Activated CD8-positive, alpha-beta memory T cell treated with anti-CD3 and anti-CD28 coated beads for 1 hour (primary cell): ENCODE measurements at places on chromosomes 11 and 22.

- no peak for DNase-seq
These were observed 53.6 kb downstream of the MPPED1 start for GRCh38 chr22:43465291-43466015.

DNA sequence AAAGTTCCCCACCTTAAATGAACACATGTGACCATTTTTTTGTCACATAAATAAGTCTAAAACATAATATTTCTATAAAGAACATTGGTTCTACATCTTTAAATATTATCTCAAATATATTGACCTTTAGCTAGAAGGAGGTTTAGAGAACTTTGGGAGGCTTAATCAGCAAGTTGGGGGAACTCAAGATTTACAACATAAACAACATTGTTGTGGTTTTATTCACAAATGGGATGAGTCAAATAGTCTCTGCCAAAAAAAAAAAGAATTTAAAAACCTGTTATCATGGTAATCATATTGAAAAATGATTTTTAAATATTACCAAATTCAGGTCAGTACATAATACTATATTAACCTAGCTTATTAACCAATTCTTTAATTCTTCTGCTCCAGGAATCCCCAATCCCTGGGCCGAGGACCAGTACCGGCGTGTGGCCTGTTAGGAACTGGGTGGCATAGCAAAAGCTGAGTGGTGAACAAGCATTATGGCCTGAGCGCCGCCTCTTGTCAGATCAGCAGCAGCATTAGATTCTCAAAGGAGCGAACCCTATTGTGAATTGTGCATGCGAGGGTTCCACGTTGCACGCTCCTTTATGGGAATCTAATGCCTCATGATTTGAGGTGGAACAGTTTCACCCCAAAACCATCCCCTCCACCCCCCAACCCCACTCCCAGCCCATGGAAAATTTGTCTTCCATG, 98.2 kb downstream of the RDX start:
- no peak for DNase-seq

DNA sequence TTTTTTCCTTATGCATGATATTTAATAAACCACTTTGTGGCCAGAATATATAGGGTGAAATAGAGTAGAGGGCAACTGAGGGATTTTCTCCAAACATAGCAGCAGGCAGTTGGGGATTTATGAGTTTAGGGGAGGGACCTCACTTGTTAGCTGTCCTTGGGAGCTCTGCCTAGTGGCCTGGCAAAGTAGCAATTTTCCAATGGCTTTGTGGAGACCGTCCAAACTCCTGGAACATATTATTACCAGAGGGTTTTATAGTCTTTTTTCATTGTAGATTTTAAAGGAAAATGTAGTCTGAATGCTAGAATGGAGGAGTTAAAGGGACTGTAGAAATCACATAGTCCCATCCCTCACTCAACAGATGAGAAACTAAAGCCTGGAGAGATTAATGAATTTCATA, 32.3 kb downstream of the AMOTL1 start:
- no peak for DNase-seq

DNA sequence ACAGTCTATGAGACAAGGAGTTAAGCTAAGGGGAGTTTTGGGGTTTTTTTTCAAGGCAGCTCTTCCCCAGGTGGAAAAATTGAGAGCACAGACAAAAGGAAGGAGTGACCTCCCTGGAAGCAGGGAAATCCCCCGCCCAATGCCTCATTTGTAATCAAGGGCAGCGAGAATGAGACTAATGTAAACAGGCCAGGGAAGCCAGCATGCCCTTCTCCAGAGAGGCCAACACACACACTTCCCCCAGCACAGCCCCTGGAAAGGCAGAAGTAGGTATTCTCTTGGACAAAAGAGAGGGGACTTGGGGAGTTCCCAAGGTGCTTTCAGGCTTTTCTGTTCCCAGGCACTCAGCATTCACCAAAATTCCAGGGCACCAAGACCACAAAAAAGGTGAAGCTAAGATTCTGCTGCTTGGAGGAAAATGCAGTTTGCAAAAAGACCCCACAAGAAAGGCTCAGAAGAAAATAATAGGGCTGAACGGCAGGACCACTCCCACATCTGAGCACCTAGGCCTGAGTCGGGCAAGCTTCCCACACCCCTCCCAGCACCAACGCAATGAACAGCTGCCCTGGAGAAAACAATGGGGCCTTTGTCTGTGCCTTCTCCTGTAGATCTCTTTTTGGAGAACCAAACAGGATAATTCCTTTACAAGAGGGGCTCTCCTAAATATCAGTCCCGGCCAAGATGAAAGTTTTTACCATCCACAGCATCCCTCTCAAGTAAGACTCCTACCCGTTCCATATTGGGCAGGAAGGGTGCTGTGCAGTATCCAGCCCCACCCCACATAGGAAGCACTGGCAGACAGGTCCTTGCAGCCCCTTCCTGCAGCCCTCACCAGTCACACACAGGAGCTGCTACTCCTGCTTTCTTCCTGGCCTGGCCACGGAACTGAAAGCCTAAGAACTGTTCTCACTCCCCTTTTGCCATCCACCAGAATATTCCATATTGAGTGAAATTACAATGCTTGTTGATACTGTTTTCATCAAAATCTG, 70.7 kb upstream of the AKIP1 start:
- DNase-seq = no peak

GRCh38 chr11:25094085-25094802, 597.4 kb downstream of the LUZP2 start:
- DNase-seq = no peak

- no peak for DNase-seq
These were observed 95.1 kb downstream of the OR5AK2 start for GRCh38 chr11:57083641-57084385.

DNA sequence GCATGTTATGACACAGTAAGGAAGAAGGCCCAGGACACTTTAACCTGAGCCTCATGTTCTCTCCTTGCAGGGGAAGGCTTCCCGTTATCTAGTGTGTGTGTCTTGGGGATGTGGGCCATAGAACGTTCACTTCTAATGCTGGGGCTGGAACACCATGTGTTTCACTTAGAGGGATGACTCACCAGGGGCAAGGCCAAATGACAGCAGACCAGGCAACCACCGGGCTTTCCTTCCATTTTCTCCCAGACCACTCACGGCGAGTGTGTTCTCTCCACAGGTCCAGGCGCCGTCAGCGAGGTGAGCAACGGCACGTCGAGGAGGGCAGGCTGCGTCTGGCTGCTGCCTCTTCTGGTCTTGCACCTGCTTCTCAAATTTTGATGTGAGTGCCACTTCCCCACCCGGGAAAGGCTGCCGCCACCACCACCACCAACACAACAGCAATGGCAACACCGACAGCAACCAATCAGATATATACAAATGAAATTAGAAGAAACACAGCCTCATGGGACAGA, 964.4 kb downstream of the NTM start:
- DNase-seq = no peak

- no peak for DNase-seq
These were observed 13.5 kb upstream of the CCDC90B start for GRCh38 chr11:83299681-83300080.

GRCh38 chr11:121421149-121421901, 30.8 kb upstream of the SORL1 start:
- DNase-seq = no peak

DNA sequence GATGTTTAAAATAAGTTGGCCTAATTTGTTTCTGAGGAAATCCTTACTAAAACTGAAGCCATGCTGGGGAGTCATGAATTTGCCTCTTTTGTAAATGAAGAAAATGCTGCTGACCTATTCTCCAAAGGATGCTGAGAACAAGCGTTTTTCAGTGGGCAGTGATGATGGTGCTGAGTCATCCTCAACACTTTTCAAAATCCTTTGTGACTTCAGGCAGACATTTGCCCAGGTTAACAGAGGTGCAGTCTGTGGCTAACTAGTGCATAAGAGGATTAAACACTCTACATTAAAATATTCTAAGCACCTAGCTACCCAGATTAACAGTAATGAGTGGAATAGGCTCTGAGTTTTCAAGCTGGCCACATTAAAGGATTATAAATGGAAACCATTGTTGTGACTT, 509.0 kb downstream of the DLG2 start:
- no peak for DNase-seq

GRCh38 chr11:46625406-46625805, 8.1 kb downstream of the ATG13 start:
- DNase-seq = no peak

DNA sequence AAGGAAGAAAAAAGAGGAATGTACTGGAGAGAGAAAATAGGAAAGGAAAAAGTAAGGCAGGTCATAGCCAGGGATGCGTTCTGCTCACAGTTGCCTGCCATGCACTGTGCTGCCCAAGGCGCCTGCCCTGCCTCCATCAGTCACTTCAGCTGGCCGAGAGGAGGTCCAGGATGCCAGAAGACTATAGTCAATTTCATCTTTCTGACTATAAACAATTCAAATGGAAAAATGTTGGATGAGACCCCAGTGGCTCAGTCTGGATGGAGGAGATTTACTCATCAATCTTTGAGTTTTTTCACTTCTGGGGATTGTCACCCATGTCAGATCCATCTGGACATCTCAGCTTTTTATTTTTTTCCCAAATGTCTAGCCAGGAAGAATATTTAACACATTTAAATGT, 36.7 kb upstream of the CLMP start:
- no peak for DNase-seq

GRCh38 chr11:31780078-31780477, 31.0 kb downstream of the PAX6 start:
- no peak for DNase-seq

GRCh38 chr11:1667121-1667850, 29.7 kb upstream of the KRTAP5-6 start:
- DNase-seq = no peak

- DNase-seq = no peak
These were observed 3.4 kb upstream of the SORL1-AS1 start for GRCh38 chr11:121456151-121456550.

DNA sequence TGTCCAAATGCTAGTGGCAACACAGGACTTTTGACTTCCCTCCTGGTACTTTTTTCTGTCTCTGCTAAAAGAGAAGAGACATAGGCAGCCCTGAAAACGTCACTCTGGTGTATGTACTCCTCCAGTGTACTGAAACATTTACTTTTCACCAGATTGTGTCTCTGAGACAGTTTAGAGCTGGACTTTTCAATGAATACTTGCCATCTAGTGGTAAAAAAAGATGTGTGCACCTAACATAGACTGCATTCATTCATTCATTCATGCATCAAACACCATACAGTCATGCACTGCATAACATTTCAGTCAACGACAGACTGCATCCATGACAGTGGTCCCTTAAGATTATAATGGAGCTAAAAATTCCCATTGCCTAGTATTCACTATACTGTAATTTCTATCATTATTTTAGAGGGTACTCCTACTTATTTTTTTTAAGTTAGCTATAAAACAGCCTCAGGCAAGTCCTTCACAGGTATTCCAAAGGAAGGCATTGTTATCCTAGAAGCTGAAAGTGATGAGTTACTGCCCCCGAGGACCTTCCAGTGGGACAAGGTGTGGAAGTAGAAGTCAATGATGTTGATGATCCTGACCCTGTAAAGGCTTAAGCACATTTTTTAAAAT, 186.2 kb downstream of the SPON1 start:
- no peak for DNase-seq

GRCh38 chr11:128575174-128575960, 12.0 kb downstream of the ETS1 start:
- no peak for DNase-seq

DNA sequence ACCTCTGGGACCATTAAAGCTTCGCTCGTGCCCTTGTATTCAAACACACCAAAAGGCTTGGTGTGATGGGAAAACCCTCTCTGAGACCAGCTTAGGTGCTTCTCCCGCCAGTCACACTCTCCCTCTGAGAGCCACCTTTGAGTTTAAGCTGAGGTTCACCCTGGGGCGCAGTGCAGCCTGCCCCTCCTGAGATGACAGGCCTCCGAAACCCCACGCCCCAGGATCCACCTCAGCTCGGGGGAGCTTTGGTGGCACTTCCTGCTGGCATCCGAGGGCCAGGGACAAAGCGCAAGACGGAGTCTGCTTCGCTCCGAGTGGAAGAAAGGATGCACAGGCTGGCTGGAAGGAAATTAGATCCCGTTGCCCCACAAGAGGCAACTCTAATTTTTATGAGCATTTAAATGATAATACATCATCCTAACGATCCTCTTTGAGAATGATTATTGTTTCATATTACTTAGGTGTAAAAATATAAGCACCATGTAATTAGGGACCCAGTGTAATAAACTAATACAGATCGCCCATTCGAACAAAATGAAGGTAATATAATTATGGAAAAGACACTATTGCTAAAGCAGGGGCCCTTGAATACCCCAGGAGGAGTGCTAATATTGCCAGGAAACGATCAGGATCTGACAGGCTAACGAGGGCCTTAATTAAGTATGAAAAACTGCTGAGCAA, 134.7 kb downstream of the CEP164 start:
- no peak for DNase-seq

GRCh38 chr11:130340671-130341319, 26.1 kb upstream of the ZBTB44 start:
- no peak for DNase-seq

- no peak for DNase-seq
These were observed 165.7 kb downstream of the COMMD9 start for GRCh38 chr11:36123336-36124101.

- DNase-seq = no peak
These were observed 176.4 kb downstream of the FAM181B start for GRCh38 chr11:82557274-82557673.

- DNase-seq = no peak
These were observed 8.1 kb upstream of the NEU3 start for GRCh38 chr11:74980634-74981033.
